ENCODE measurements at places on chromosomes 11 and 22.

GRCh38 chr11:110087812-110088534 lies 5.2 kb upstream of the ZC3H12C start:
- no peak for ATAC-seq
- no peak overlapping the region for H3K4me3 ChIP-seq
- no peaks in the 10 kb centered on the region for H3K27me3 ChIP-seq
- H3K36me3 ChIP-seq: no peaks in the 10 kb centered on the region
- no peak overlapping the region for H3K27ac ChIP-seq

- H3K4me3 ChIP-seq: no peak overlapping the region
- H3K27me3 ChIP-seq: no peaks in the 10 kb centered on the region
- H3K36me3 ChIP-seq: no peaks in the 10 kb centered on the region
- H3K27ac ChIP-seq: no peak overlapping the region
- ATAC-seq: no peak
Observed at GRCh38 chr11:69489746-69490365, 8.4 kb downstream of the LINC01488 start.

DNA sequence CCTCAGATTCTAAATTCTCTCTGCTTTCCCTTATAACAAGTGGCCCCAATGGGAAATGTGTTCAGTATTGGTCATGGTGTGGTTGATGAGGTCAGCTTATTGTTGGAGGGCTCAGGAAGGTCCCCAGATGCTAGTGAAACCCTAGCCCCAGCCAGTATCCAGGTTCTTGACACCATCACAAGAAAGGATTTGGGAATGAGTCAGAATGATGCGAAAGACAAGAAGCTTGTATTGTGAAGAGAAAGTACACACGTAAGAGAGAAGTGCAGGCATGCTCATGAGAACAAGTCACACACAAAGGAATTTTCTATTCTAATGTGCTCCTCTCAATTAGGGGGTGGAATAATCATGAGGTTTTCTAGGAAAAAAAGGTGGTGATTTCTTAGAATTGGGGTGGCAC lies 34.9 kb upstream of the TRPC6 start:
- ATAC-seq: no peak
- no peak overlapping the region for H3K4me3 ChIP-seq
- no peaks in the 10 kb centered on the region for H3K27me3 ChIP-seq
- H3K36me3 ChIP-seq: no peaks in the 10 kb centered on the region
- H3K4me1 ChIP-seq: no peaks in the 10 kb centered on the region

GRCh38 chr11:78657968-78658839 lies 83.5 kb upstream of the NARS2 start:
- ATAC-seq: no peak
- no peak overlapping the region for H3K4me3 ChIP-seq
- H3K4me1 ChIP-seq: no peaks in the 10 kb centered on the region
- H3K36me3 ChIP-seq: no peaks in the 10 kb centered on the region
- no peaks in the 10 kb centered on the region for H3K27me3 ChIP-seq

GRCh38 chr11:10460611-10461275 lies 5.7 kb downstream of the AMPD3 start:
- ATAC-seq: no peak
- no peaks in the 10 kb centered on the region for H3K27me3 ChIP-seq
- H3K27ac ChIP-seq: no peak overlapping the region
- H3K4me3 ChIP-seq: no peak overlapping the region

DNA sequence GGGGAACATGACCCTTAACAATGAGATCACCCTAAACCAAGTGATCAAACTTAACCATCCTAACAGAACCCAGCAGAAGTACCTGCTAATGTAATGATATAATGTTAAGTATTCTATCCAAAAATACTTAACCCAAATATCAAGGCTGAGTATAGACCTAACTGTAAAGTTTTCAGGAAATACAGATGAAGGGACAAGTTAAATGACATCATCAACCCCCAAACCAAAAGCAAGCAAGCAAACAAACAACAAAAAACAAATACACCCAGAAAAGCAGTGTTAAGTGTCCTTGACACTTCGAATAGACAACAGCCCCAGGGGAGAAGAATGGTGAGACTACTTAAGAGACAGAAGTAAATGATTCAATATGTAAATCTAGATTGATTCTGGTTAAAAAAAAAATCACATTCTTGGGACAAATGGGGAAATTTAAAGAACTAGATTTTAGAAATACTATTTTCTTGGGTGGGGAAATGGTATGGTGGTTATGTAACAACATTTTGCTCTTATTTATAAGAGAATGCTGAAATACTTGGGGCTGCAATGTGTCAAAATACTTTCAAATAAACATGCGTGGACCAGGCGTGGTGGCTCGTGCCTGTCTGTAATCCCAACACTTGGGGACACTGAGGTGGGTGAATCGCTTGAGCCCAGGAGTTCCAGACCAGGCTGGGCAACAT lies 2.5 kb downstream of the CSTF3 start:
- ATAC-seq: no peak
- H3K27ac ChIP-seq: no peak overlapping the region
- no peaks in the 10 kb centered on the region for H3K27me3 ChIP-seq
- H3K4me3 ChIP-seq: no peak overlapping the region
- peaks cover 2% of the 10 kb centered on the region for H3K4me1 ChIP-seq
- no peaks in the 10 kb centered on the region for H3K36me3 ChIP-seq

GRCh38 chr11:103961010-103961409 lies 75.4 kb upstream of the DDI1 start:
- H3K27me3 ChIP-seq: no peaks in the 10 kb centered on the region
- H3K4me1 ChIP-seq: no peaks in the 10 kb centered on the region
- H3K36me3 ChIP-seq: no peaks in the 10 kb centered on the region
- ATAC-seq: no peak
- no peak overlapping the region for H3K27ac ChIP-seq
- no peak overlapping the region for H3K4me3 ChIP-seq

DNA sequence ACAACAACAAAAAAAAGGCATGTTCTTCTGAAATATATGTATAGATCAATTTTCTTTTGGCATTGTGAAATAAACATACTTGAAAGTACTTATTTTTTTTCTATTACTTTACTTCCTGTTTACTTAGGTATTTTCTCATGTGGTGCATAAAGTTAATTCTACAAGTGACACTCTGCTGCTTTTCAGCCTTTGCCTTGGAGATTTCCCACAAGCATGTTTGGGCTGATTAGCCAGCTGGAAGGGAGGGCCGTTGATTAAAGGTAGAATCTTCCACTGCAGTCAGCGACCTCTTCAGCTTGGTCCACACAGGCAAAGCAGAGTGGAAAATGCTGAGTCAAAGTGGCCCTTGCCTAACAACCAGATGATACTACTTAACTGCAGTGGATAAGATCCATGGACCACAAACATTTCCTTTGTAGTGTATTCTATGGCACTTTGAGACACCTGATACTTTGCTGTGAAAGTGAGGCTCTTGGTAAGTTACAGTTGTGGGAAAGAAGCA lies 176.0 kb downstream of the ARHGAP42 start:
- no peaks in the 10 kb centered on the region for H3K36me3 ChIP-seq
- H3K27ac ChIP-seq: no peak overlapping the region
- H3K4me3 ChIP-seq: no peak overlapping the region
- no peaks in the 10 kb centered on the region for H3K27me3 ChIP-seq

- no peaks in the 10 kb centered on the region for H3K36me3 ChIP-seq
- H3K4me3 ChIP-seq: no peak overlapping the region
- no peak for ATAC-seq
- H3K27me3 ChIP-seq: peaks cover 19% of the 10 kb centered on the region
- H3K27ac ChIP-seq: no peak overlapping the region
Observed at GRCh38 chr11:35589281-35589680, 29.0 kb upstream of the FJX1 start.

GRCh38 chr11:5631969-5632635 lies 7.3 kb downstream of the TRIM34 start:
- no peak overlapping the region for H3K4me3 ChIP-seq
- no peak for ATAC-seq
- no peaks in the 10 kb centered on the region for H3K36me3 ChIP-seq
- H3K27me3 ChIP-seq: no peaks in the 10 kb centered on the region
- H3K4me1 ChIP-seq: no peaks in the 10 kb centered on the region

- peaks cover 2% of the 10 kb centered on the region for H3K4me1 ChIP-seq
- ATAC-seq: no peak
- peaks cover 9% of the 10 kb centered on the region for H3K27me3 ChIP-seq
Observed at GRCh38 chr11:134724779-134725140, 312.7 kb upstream of the B3GAT1 start.

- ATAC-seq: no peak
- H3K4me3 ChIP-seq: no peak overlapping the region
- peaks cover 18% of the 10 kb centered on the region for H3K27me3 ChIP-seq
- no peaks in the 10 kb centered on the region for H3K4me1 ChIP-seq
- no peak overlapping the region for H3K27ac ChIP-seq
Observed at GRCh38 chr11:46176421-46176820, 55.2 kb upstream of the PHF21A start.

DNA sequence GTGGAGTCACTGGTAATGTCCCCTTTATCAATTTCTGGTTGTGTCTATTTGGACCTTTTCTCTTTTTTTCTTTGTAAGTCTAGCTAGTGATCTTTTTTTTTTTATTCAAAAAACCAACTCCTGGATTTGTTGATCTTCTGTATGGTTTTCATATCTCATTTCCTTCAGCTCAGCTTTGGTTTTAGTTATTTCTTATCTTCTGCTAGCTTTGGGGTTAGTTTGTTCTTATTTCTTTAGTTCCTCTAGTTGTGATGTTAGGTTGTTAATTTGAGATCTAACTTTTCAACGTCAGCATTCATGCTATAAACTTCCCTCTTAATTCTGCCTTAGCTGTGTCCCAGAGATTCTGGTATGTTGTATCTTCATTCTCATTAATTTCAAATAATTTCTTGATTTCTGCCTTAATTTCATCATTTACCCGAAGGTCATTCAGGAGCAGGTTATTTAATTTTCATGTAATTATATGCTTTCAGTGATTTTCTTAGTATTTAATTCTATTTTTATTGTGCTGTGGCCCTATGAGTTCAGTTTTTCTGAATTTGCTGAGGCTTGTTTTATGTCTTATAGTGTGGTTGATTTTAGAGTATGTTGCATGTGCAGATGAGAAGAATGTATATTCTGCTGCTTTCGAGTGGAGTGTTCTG lies 29.0 kb downstream of the PI4KA start:
- H3K36me3 ChIP-seq: peaks cover 96% of the 10 kb centered on the region
- H3K4me1 ChIP-seq: no peaks in the 10 kb centered on the region
- no peak for ATAC-seq
- H3K4me3 ChIP-seq: no peak overlapping the region
- H3K27ac ChIP-seq: no peak overlapping the region

DNA sequence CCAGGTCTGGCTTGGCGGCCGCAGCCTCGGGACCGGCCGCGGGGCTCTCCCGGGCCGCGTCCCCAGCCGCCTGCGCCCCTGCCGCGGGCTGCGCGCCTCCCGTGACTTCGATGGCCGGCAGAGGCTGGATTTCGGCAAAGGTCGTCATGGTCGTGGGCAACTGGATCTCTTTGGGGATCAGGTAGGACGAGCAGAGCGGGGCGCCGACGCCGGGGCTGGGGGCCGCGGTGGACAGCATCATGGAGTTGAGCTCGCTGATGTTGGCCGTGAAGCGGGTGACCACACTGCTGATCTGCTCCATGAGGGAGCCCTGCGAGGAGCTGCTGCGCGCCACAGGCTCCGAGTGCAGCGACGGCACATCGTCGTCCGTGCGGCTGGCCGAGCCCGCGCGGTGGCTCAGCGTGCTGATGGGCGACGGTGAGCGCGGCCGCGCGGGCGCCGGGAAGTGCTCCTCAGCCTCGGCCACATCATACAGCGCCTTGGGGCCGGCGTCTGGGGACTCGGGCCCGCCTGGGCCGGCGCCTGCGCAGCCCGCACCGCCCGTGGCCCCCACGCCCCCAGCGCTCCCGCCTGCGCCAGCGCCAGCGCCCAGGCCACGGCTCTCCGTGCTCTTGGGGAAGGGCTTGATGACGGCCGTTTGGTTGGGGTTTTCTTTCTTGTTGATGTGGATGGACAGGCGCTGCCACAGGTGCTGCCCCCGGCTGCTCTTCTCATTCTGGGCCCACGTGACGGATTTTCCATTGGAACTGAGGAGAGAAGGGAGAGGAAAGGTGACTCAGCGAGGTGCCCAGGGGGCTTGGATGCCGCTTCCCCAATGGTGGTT lies 171.4 kb upstream of the CTSC start:
- no peaks in the 10 kb centered on the region for H3K4me1 ChIP-seq
- H3K4me3 ChIP-seq: peak overlapping the region; percentile 50
- peak; percentile 39 for ATAC-seq
- H3K36me3 ChIP-seq: no peaks in the 10 kb centered on the region

- ATAC-seq: no peak
- H3K27me3 ChIP-seq: no peaks in the 10 kb centered on the region
- no peak overlapping the region for H3K27ac ChIP-seq
- H3K36me3 ChIP-seq: no peaks in the 10 kb centered on the region
Observed at GRCh38 chr11:109956124-109956793, 136.9 kb upstream of the ZC3H12C start.
